ENCODE measurements at places on chromosomes 5 and 9. TPM values are rescaled to one million over a fixed set of nuclear protein-coding genes. Genes with fewer than 3 reads are reported as not detected.

The IFNE gene
- 8.3 TPM for total RNA-seq

The TMOD1 gene
- 0.14 TPM for total RNA-seq

The FOXD4L3 gene
- 1.2 TPM for total RNA-seq

The PCDHGA8 gene
- total RNA-seq = 1.1 TPM

The BAAT gene
- total RNA-seq = 18.6 TPM

The RELL2 gene
- total RNA-seq = 12.5 TPM

The PCDHA5 gene
- 0.81 TPM for total RNA-seq

The OLFML2A gene
- total RNA-seq = 0.88 TPM

The IL11RA gene
- 6.8 TPM for total RNA-seq

The SLC6A19 gene
- not detected for total RNA-seq

The PHF24 gene
- total RNA-seq = not detected

DNA sequence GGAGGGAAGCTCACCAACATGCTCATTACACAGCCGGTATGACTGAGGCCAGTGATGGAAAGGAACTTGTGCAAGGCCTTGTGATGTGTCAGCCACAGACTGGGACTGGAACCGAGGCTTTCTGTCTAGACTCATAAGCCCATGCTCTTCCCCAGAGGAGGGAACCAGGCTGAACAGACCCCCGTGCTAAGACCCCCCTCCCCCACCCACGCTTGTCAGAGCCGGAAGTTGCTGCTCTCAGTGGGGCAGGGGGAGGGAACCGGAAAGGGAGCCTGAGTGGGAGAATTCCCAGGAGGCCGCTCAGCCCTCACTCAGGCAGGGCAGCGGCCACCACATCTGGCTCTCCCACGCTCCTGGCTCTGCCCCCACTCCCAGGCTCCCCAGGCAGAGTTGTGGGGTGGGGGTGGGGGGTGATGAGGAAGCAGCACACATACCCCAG, 4.1 kb upstream of the PDGFRB start:
- no peak for DNase-seq

DNA sequence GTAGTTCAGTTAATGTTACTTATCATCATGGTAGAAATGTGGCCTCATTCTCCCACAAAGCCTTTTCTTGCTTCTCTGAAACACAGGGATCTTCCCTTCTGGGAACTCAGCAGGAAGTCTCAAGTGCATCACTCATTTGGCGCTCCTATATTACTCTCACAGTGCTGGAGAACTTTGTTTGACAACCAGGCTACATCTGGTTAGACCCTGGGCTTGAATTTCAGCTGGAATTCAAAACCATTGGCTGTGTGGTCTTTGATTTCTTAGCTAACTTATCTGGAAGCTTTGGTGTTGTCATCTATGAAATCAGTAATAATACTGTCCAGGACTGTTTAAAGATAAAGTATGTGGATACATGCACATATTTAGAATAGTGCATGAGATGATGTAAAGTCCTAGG, 1777.1 kb downstream of the MAT2B start:
- DNase-seq = no peak

DNA sequence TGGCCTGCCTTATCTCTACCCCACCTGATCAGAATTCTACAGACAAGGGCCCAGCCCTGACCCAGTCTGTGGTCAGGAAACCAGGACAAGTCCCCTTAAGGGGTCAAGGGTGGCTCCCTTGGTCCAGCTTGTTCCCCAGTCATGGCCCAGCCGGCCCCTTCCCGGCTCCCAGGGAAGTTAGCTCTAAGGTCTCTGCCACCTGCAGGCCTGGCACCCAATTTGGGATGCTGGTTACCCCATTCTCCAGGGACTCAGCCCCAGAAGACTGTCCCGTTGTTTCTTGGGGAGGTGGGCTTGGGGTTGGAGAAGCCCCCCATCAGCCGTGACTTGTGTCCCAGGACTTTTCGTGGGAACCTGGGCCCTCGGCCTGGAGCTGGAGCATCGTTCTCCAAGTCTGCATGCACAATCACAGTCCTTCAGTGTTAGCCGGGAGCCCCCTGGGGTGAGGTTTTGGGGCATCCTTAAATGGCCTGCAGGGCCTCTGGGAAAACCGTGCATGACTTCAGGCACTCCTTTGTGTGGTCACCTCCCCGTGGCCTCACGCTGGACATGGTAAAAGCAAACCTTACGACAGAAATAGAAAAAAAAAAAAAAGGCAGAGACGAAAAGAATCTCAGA, 150.8 kb upstream of the PHYKPL start:
- DNase-seq = no peak

DNA sequence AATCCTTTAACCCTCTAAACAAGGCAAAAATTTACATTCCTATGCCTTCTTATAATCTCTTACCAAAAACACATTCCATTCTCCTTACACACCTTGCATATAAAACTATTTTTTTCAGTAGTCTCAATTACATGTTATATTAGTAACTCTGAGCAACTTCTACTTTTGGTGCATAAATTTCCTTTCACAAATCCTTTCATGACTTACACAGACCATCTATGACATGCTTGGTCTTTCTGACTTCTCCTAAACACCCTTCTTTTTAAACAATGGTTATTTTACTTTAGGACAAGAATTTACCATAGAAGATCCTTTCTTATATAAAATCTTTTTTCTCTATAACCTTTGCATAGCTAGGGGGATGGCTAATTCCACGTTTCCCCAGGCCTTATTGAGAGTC, 208.0 kb upstream of the ARRDC3 start:
- no peak for DNase-seq

DNA sequence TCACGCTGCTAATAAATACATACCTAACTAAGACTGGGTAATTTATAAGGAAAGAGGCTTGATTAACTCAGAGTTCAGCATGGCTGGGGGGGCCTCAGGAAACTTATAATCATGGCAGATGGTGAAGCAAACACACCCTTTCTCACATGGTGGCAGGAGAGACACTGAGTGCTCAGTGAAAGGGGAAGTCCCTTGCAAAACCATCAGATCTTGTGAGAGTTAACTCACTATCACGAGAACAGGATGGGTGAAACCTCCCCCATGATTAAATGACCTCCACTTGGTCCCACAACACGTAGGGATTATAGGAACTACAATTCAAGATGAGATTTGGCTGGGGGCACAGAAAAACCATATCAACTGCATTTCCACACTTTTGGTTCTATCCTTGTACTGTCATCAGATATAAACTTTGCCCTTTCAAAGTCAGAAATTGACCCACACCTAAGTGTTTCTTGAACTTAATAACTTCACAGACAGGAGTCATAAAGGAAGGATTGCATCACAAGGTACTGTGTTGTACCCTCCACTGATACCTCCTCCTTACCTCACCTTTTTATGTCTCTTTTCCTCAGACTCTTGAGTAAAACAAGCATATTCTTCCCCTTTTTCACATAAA, 319.1 kb upstream of the PIK3R1 start:
- no peak for DNase-seq

GRCh38 chr9:70420441-70421271, 6.2 kb upstream of the KLF9 start:
- peak; percentile 43 for DNase-seq

- DNase-seq = no peak
These were observed 363.9 kb downstream of the AGTPBP1 start for GRCh38 chr9:85377731-85378289.

GRCh38 chr5:112338681-112339337, 80.3 kb downstream of the EPB41L4A start:
- peak; percentile 63 for DNase-seq

DNA sequence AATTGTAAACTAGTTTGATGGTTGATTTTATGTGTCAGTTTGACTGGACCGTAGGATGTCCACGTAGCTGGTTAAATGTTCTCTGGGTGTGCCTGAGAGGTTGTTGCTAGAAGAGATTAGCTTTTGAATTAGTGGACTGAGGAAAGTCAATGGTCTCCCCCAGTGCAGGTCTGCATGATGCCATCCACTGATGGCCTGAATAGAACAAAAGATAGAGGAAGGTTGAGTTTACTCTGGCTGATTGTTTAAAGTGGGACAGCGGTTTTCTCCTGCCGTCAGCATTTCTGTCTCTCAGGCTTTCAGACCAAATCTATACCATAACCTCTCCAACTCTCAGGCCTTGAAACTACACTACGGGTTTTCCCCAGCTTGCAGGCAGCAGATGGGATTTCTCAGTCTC, 899.2 kb upstream of the WWC1 start:
- no peak for DNase-seq

GRCh38 chr5:35698047-35698808, 80.6 kb downstream of the SPEF2 start:
- DNase-seq = no peak

GRCh38 chr9:121268598-121268850, 562 bp downstream of the GSN start:
- peak; percentile 8 for DNase-seq

- no peak for DNase-seq
These were observed 562.3 kb upstream of the C9orf72 start for GRCh38 chr9:28135549-28135948.

DNA sequence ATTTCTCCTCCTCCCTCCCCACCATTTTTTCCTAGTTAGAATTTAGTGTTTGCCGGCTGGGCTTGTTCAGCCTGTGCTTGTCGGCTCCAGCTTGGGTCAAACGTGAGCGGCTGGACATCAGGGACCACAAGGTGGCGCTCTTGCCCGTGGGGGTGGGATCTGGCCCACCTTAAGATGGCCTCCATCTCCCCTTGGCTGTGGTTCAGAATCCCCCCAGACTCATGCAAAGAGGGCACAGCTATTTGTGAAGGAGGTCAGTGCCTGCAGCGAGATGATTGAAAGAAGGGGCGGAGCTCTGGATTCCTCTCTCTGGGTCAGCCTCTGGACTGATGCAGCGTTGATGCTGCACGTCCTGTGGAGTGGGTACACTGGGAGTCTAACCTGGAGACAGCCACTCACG, 283.3 kb upstream of the TUT7 start:
- peak; percentile 9 for DNase-seq

DNA sequence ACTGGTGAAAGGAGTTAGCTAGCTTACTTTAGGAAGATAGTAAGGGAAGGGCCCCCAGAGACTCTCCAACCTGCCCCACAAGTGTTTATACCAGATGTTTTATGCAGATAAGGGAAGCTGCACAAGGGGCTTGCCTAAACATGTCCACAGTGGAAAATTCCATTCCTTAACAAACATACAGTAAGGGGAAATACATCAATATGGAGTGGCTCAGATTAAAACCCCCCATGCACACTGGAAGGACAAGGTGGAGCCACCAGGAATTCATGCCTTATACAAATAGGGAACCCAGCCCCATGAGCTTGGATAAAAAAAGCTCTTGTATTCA, 106.3 kb upstream of the GPBP1 start:
- no peak for DNase-seq

DNA sequence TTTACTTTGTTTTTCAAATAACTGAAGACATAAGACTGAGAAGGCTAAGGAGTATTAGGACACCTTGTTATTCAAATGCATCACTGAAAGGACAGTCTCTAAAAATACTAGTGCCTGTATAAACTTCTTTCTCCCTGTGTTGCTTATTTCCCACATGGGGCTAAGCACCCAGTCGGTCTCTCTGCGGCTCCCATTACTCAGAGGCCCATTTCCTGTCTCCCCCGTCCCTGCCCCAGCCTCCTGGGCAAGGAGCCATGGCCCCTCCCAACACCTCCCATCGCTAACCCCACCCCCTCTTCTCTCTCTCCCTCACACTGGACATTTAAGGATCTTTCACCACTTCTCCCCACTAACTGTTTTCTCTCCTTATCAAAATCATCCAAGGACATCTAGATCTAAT, 81.9 kb downstream of the EBF1 start:
- peak; percentile 54 for DNase-seq

DNA sequence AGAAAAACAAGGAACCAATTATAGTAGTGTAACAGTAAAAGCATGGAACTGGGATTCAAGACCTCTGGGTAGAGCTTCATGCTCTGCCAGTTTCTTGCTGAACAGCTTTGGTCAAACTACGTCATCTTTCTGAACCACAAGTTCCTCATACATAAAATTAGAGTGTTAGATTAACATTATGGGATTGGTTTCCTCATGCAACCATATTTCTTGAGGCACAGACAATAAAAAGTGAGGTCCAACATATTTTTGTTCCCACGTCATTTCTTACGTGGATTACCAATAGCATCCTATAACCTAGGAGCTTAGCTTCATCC, 354.8 kb downstream of the TMEM232 start:
- no peak for DNase-seq

DNA sequence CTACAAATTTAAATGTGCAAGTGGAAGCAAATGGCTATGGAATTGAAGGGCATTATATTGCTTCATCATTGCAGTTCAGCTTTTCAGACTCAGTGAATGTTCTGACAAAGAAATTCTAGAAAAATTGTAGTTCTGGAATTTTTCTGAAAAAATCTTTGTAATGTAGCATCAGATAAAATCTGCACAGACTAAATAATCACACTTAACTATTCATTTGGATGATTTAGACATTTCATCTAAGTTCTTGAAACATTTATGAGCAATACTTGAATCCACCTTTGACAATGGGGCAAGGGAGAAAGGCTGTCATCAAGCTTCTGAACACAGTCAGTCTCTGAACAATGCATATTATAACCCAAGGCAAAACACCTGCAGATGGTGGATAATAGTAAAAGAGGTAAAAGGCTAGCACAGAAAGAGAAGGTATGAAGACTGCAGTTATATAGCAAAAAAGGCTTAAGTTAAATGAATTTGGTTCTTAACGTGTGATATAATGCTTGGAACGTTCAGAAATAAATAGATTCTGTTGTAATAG, 1352.0 kb upstream of the NUDT12 start:
- DNase-seq = no peak

GRCh38 chr5:132470596-132470995, 20.0 kb downstream of the IRF1 start:
- DNase-seq = no peak

GRCh38 chr9:15142878-15143534, 164.0 kb downstream of the TTC39B start:
- DNase-seq = no peak

DNA sequence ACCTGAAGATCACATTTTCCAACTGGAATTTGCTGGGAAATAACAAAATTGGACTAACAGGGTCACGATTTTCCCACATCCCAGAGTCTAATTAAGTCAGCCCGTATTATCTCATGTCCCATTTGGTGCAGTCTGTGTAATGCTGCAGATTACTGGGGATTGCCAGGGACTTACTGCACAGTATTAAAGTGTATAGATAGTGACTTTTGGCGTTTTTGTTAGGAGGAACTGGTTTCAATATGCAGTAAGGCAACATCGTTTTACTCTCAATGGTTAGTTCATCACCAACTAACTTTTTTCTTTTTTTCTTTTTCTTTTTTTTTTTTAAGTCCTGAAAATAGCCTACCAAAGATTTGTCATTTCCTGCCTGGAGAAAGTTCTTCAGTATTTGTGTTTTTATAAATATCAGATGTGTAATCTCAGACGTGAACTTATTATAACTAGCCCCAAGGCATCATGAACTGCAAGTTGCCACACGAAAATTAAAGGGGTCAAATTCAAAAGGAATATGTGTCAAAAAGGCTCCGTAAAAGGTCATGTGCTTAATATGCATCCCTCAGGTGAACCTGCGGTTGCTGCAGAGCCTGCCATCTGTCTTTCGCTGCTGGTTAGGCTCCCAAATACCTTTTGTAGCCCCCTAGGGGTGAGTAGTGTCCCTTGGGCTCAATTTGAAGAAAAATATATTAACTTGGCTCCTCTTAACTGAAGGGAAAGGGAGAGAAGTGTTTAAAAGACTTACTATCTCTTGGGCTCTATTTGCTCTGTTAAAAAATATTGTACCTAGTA, 176.7 kb upstream of the ADAMTSL1 start:
- peak; percentile 5 for DNase-seq
